ENCODE measurements at places on chromosomes 3 and 15.

- DNase-seq, result no peak
Observed at GRCh38 chr3:172596394-172596706, 73.1 kb upstream of the TNFSF10 start.

DNA sequence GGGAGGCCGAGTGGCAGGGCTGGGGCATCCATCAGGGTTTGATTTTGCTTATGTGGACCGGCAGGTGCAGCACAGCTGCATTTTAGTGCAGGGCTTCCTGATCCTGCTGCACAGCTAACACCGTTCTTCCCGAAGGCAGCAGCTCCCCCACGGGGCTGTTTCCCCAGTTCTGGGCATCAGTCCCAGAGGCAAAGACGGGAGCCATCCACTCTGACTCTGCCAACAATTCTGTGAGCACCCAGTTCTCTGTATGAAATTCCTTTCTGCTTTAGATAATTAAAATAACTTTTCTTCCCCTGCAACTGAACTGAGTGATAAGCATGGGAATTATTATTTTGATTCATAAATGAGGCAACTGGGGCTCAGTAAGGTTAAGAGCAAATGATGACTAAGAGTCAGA lies 262.9 kb upstream of the ATP10A start:
- no peak for DNase-seq

DNA sequence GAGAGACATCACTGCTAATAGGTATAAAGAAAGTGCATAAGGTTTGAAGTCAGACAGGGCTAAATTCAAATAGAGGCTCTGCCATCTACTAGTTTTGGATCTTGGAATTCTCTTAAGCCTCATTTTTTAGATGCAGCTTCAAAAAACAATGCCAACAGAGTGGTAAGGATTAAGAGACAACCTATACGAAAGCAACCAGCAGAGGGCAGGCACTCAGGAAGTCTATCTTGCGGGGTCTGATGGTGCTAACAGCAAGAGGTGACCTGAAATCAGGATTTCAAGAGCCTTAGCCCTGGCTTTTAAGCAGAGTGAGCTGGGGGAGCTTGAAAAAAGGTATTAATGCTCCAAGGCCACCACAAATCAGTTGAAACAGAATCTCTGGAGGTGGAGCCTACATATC lies 40.7 kb downstream of the LDHAL6B start:
- DNase-seq, result no peak

DNA sequence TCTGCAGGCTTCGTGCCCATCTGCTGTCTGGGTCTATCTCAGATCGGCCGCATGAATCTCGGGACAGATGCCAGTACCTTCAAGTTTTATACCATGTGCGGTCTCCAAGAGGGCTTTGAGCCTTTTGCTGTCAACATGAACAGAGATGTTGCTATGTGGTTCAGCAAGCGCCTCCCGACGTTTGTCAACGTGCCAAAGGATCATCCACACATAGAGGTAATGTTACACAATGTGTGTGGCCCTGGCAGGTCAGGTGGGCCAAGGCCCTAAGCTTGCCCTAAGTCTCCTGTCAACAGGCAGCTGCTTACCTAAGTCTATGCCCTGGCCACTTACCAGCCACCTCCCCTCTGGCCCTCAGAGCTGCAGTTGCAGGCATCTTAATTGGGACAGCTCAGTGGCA lies 324.0 kb upstream of the CHRM5 start:
- DNase-seq, result no peak

- DNase-seq, result no peak
Observed at GRCh38 chr3:192817506-192817905, 90.2 kb upstream of the FGF12 start.

Measured in upper lobe of left lung (tissue), 6 donors.